ENCODE measurements at places on chromosomes 7 and 10. TPM values are rescaled to one million over a fixed set of nuclear protein-coding genes. Genes with fewer than 3 reads are reported as not detected.

The COL13A1 gene
- total RNA-seq = 72.3 TPM

The SLC26A4 gene
- not detected for total RNA-seq

The GOLGA7B gene
- total RNA-seq = 0.27 TPM

The ICA1 gene
- 60.7 TPM for total RNA-seq

The ABCC2 gene
- 0.07 TPM for total RNA-seq

The PHKG1 gene
- total RNA-seq = 0.21 TPM

The APBB1IP gene
- total RNA-seq = not detected

The MCU gene
- total RNA-seq = 14.9 TPM

The SLC26A3 gene
- not detected for total RNA-seq

The GFRA1 gene
- 5.1 TPM for total RNA-seq

The WDR86 gene
- total RNA-seq = 71.8 TPM

The NKX6-2 gene
- 0.56 TPM for total RNA-seq

The DBNL gene
- 130 TPM for total RNA-seq

The HOXA6 gene
- not detected for total RNA-seq

The GIMAP4 gene
- total RNA-seq = 0.24 TPM

The TBATA gene
- not detected for total RNA-seq

The AKR1C1 gene
- 5.5 TPM for total RNA-seq

The PRKCQ gene
- total RNA-seq = 3.7 TPM

The NKX1-2 gene
- not detected for total RNA-seq

The LIPN gene
- total RNA-seq = not detected

The IFIT1B gene
- total RNA-seq = not detected

The UTF1 gene
- total RNA-seq = not detected

Measured in cardiac muscle cell (in vitro differentiated cells and primary cell).